ENCODE measurements at places on chromosomes 2 and 18. TPM values are rescaled to one million over a fixed set of nuclear protein-coding genes. Genes with fewer than 3 reads are reported as not detected.

MARCHF4 gene
- under 0.01 TPM for total RNA-seq

DLGAP1 gene
- 1.5 TPM for total RNA-seq

DNA sequence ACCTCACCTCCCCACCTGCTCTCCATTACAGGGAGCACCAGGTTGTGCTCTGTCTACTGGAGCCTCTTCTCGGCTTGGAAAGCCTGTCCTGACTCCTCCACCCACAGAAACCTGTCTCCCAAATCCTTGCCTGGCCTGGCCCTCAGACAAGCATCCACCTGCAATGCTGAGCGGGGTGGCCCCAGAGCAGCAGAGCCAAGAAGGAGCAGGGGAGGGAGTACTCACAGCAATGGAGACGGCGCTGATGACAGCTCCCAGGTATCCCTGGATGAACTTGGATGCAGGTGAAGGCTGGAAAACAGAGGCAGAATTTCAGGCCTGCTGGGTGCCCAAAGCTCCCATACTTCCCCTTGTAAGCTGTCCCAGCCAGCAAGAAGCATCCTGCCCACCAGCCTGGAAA lies 72.8 kb downstream of the SFXN5 start:
- peaks cover 7% of the 10 kb centered on the region for H3K4me1 ChIP-seq
- no peak for DNase-seq
- H3K36me3 ChIP-seq: no peaks in the 10 kb centered on the region
- H3K4me3 ChIP-seq: no peak overlapping the region

GRCh38 chr18:70981400-70982140 lies 692.7 kb downstream of the SOCS6 start:
- no peak overlapping the region for H3K4me3 ChIP-seq
- no peak overlapping the region for H3K27ac ChIP-seq
- H3K4me1 ChIP-seq: no peaks in the 10 kb centered on the region
- no peaks in the 10 kb centered on the region for H3K27me3 ChIP-seq
- H3K36me3 ChIP-seq: no peaks in the 10 kb centered on the region
- no peak for DNase-seq

- DNase-seq: no peak
- H3K27ac ChIP-seq: no peak overlapping the region
- no peak overlapping the region for H3K4me3 ChIP-seq
- H3K4me1 ChIP-seq: no peaks in the 10 kb centered on the region
Observed at GRCh38 chr2:224994242-224994823, 47.9 kb downstream of the DOCK10 start.

GRCh38 chr18:75377258-75377657 lies 50.2 kb downstream of the SMIM21 start:
- no peak overlapping the region for H3K4me3 ChIP-seq
- no peaks in the 10 kb centered on the region for H3K27me3 ChIP-seq
- no peaks in the 10 kb centered on the region for H3K36me3 ChIP-seq
- H3K4me1 ChIP-seq: no peaks in the 10 kb centered on the region
- DNase-seq: no peak

All from sigmoid colon (tissue), 7 donors.